ENCODE measurements at places on chromosomes 5 and 9.

GRCh38 chr9:92716557-92716956 is 46.6 kb upstream of the IPPK start:
- DNase-seq, result peak; percentile 92

GRCh38 chr5:90930062-90930461 is 371.5 kb downstream of the ADGRV1 start:
- DNase-seq, result no peak

- no peak for DNase-seq
Observed at GRCh38 chr9:101326501-101326900, 58.3 kb downstream of the BAAT start.

GRCh38 chr9:93531374-93531773 is 45.0 kb upstream of the PHF2 start:
- no peak for DNase-seq

- no peak for DNase-seq
Observed at GRCh38 chr9:1231998-1232919, 182.1 kb downstream of the DMRT2 start.

GRCh38 chr9:98091735-98092612 is 27.0 kb downstream of the TRIM14 start:
- no peak for DNase-seq

DNA sequence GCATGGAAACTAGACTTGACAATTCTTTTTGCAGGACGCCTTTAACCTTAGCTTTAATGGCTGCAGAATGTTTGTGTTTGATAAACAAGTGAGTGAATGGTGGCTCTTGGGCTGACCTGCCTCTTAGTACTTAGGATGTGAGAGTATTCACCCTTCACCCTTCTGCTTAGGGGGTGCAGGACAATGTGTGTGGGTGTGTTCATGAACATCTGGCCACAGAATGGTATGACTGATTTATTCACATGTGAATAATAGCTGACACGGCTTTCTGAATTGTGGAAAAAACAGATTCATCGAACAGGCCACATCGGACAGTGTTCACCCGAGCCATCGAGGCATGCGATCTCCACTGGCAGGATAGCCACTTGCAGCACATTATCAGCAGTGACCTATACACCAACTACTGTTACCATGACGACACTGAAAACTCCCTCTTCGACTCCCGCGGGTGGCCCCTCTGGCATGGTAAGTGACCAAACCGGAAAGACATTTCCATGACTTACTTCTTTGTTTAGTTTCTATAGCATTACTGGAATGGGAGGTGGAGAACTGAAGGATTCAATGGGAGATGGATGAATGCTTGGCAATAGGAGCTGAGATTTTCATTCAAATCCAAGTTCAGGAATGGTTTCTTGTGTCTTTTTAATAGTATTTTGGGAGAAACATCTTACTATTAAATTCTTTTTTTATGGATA is 193.6 kb downstream of the ZSWIM6 start:
- DNase-seq, result no peak

DNA sequence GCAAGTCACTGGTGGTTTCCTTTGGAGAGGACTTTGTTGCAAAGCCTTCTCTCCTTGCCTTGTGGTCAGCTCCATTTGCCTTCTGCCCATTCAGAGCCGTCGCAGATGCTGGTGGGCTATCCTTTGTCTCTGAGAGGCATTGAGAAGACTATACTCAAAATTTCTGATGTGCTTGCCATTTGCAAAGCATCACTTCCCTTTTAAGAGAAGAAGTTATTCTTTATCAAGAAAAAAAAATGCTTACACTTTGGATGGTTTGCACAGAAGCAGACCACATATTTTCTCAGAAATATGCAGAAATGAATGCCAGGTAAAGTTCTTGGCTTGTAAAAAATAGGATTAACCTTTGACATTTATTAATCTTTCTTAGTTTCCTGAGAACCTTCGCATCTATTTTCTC is 195.8 kb upstream of the KLF4 start:
- DNase-seq, result no peak

GRCh38 chr5:149228618-149229297 is 42.9 kb upstream of the AFAP1L1 start:
- DNase-seq, result no peak

DNA sequence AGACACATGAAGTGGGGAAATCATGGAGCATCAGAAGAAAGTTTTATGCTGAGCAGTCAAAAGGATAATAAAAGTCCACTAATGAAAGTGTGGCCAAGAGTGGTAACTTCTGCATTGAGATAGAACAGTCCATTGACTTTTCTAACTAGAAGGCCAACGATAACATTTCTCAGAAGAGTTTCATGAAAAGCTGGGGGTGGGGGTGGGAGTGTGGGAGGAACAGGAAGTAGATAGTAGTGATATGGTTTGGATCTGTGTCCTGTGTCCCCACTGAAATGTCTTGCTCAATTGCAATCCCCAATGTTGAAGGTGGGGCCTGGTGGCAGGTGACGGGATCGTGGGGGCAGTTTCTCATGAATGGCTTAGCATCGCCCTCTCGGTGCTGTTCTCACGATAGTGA is 36.2 kb upstream of the SNAPC3 start:
- DNase-seq, result no peak

- DNase-seq, result peak; percentile 40
Observed at GRCh38 chr5:129460936-129461710, 1.0 kb downstream of the ADAMTS19 start.

DNA sequence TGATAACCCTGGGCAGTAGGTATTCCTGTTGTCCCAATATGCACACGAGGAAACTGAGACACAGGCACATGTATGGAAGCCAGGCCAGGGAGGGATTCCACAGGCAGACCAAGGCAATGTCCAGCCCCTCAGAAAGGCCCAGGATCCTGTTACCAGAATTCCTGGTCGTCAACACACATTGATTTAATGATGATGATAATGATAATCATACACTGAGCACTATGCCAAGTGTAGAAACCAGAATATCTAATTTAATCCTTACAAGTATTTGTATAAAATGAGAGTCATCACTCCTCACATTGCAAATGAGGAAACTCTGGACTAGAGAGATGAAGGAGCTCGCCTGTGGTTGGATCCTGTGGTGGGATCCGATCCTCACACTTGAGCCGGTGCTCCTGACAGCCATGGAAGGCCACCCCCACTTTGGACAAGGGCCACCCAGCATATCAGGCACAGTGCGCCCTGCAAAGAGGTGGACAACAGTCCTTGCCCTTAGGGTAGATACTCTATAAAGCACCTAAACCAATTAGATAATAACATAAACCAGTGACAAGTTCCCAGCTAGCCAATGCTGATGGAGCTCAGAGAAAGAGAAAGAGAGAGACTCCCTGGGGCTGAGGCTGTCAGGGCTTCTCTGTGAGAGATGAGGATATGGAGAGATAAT is 185.3 kb downstream of the SLIT3 start:
- DNase-seq, result no peak

DNA sequence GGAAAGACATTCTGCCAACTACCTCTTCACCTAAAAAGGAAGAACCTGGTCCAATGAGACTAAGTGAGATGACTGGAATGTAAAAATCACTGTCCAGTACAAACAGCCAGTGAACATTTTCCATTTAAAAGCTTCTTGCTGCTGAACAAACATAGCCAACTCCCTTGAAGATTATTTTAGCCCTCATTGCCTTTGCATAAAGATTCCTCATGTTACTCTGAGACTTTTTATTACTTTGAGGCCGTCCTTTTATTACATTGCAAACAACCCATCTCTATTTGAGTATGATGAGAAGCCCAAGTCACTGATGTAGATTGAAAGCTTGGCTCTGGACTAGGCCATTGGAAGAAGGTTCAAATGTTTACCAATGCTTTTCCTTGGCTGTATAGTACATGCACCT is 649.8 kb downstream of the CETN3 start:
- DNase-seq, result no peak

DNA sequence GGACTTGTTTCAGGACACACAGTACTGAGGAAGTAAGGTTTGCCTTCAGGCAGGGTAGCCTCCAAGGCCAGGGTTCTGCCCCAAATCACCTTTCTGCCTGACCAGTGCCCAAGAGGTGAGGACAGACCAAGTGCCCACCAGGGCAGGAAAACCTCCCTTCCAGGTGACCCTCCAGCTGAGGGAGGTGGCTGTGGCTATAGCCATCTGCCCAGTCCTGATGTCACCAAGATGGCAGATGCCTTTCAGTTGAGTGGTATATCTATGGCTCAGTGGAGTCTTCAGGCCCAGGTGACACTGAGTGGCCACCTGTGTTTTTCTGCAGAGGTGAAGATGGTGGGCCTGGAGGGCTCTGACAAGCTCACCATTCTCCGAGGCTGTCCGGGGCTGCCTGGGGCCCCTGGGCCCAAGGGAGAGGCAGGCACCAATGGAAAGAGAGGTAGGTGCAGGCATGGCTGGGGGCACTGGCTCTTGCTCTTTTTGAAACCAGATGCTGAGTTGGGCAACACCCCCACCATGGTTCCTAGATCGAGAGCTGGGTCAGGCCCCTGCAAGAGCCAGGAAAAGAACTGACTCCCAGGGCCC is 1.7 kb downstream of the FCN2 start:
- no peak for DNase-seq

DNA sequence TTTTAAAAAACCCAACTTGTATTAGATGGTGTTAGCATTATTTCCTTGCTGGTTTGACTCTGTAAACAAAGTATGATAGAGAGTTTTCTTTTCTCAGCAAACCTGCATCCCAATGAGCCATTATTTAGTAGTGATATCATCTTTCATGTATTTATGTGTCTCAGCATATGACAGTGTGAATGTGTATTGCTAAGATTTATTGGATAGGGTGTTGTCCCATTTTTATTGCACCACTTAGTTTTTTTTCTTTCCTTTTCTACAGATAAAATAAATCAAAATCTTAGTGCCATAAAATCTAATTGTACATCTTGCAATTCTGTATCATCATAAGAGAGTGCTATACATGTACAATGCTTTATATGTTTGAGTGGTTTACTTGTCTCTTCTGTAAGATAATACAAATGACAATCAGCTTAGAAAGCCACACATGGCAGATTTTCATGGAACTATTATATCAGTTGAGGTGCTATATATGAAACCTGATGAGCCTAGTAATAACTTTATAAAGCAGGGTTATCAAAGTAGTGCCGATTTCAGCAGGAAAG is 149.2 kb upstream of the CYLC2 start:
- DNase-seq, result no peak
